Stimulated activated CD8-positive, alpha-beta memory T cell treated with anti-CD3 and anti-CD28 coated beads, Interleukin-7, amount 100 ng/mL, for 1 hour (primary cell): ENCODE measurements at places on chromosomes 16 and 17.

DNA sequence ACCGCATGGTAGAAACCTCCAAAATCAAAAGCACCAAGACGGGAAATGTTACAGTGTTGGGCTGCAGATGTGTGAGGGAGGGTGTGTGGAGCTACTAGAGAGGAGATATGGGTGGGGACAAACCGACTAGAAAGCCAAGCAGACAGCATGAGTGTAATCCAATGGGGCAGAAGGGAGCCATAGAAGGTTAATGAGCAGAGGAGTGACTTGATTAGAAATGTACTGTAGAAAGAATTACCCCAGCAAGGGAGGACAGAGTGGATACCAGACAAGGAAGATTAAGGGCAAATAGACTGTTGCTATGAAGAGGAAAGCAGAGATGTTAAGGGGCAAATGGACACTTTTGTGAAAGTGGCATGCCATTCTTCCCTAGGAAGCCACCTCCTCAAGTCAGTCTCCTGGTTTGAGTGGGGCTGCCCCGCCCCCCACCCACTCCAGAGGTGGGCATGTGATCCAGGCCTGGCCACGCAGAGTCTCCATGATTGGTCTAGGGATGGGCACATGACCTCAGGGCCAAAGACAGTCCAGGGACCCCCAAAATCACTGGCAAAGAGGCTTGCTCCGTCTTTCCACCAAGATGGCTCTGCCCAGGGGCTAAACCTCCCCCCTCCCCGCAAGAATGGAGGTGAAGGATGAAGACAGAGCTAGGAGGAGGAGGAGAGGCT is 4.3 kb downstream of the COTL1 start:
- DNase-seq: no peak

- DNase-seq: no peak
Measured at GRCh38 chr17:58263773-58264172, 17.0 kb downstream of the MPO start.

- no peak for DNase-seq
Measured at GRCh38 chr17:10328971-10329923, 43.6 kb downstream of the MYH13 start.

DNA sequence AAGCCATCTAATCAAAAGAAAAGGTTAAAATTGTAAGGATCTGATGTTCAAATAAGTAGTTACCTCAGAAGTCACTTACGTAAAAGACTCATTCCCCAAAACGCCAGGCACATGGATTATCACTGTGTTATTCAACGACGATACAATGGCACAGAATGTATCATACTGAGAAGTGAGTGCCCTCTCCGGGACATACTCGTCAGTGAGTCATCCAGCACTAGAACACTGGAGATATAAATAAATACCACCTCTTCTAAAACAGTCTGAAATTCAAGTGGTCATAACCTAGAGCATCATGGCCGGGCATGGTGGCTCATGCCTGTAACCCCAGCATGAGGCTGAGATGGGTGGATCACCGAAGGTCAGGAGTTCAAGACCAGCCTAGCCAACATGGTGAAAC is 24.9 kb downstream of the USP31 start:
- DNase-seq: no peak

DNA sequence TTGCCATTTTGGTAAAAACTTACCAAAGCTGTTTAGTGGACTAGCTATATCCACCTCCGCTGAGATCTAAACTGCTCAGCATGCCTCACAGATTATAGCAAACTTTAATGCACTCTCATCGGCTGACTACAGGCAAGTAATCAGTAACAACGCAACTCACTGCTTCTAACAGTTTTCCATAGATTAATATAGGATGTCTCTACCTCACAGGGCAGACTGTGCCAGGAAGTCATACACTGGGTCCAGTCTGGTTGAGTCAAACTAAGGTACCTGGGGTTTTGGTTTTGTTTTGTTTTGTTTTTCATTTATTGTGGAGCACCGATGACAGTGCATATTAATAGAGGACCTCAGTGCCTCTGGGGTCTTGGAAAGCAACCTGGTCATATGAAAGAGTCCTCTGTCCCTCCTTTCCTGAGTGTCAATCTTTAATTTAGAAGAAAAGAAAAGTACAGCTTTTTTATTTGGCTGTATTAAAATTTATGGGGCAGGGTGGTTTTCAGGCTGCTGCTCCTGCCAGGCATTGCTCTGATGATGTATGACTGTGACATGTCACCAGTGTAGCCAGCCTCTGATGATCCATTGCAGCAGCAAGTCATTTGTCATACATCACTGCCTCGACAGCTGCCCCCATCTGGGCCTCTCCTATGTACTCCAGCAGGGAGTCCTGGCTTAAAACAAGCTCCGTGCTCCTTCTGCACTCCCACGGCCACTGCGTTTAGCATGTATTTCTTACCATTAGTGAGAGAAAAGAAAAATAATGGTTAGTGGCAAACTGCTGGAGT is 854.1 kb downstream of the KCNJ2 start:
- no peak for DNase-seq

GRCh38 chr16:23469814-23470213 is 16.8 kb upstream of the COG7 start:
- no peak for DNase-seq

- no peak for DNase-seq
Measured at GRCh38 chr16:22813223-22813947, 577 bp upstream of the HS3ST2 start.

- no peak for DNase-seq
Measured at GRCh38 chr17:77038884-77039555, 101.7 kb upstream of the SEC14L1 start.

- DNase-seq: no peak
Measured at GRCh38 chr16:78955206-78955605, 645.3 kb downstream of the MAF start.

- DNase-seq: no peak
Measured at GRCh38 chr17:27778183-27778582, 22.1 kb downstream of the NOS2 start.

- DNase-seq: no peak
Measured at GRCh38 chr16:14050291-14051027, 20.7 kb upstream of the MRTFB start.

GRCh38 chr16:21584817-21585216 is 14.6 kb upstream of the METTL9 start:
- DNase-seq: no peak

GRCh38 chr16:89244754-89245153 is 27.3 kb downstream of the ZNF778 start:
- no peak for DNase-seq

DNA sequence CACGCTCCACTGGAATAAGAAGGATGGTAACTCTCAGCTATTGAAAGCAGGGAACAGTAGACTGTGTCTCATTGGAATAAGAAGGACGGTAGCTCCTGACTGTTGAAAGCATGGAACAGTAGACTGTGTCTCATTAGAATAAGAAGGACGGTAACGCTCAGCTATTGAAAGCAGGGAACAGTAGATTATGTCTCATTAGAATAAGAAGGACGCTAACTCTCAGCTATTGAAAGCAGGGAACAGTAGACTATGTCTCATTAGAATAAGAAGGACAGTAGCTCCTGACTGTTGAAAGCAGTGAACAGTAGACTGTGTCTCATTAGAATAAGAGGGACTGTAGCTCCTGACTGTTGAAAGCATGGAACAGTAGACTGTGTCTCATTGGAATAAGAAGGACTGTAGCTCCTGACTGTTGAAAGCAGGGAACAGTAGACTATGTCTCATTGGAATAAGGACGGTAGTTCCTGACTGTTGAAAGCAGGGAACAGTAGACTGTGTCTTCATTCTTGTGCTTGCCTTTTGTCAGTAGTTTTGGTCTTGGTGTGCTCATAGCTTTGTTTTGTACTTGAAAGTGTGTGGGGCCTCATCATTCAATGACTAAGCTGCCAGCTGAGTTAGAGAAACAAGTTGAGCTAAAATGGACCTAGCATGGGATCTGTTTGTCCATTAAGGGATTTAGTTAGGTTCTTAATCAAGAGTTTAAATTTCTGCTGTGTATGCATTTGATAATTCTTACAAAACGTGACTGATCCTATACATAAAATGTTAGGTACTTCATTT is 58.5 kb downstream of the BANP start:
- DNase-seq: no peak

DNA sequence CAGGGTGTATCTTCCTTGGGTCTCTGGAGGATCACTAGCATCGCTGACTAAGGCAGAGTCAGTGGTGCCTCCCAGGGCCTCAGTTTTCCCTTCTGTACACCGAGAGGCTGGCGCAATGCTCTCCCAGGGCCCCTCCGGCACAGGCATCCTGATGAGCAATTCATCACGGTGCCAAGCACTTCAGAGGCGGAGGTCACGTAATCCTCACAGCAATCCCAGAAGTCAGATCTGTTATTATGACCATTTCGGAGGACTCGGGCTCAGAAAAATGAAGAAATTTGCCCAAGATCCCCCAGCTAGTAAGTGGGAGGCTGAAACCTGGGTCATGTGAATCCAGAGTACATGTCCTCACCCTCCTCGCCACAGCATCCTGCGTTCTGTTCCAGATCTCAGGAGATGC is 46.5 kb downstream of the AIPL1 start:
- DNase-seq: no peak

GRCh38 chr16:80947708-80948625 is 58.7 kb downstream of the CMC2 start:
- no peak for DNase-seq

GRCh38 chr16:8686031-8686621 is 11.7 kb downstream of the ABAT start:
- DNase-seq: no peak

DNA sequence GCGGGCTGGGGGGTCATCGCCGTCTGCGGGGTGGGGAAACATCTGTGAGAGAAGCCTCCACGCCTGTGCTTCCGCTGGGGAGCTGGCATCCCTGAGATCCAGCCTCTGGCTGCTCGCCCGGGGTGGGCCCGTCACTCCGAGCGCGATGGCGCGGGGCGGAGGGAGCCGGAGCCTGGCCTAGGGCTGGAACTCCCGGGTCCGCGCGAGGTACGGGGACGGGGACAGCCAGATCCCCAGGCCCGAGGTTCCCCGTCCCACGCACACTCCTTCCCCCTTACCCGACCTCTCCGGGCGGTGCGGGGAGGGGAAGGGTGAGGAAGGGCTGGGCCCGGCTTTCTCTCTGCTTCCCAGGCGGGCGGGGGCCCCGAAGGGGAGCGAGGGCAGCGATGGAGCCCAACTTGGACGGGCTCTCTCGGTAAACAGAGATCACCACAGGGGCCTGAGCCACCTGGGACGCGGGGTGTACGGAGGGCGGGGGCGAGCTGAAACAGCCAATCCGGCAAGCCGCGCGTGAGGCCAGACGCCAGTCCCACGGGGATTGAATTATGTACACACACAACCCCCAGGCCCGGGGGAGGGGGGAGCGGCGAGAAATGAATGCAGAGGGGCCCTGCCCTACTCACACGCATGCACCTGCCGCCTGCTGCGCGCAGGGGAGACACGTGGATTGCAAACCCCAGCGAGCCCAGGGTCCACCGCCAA is at the start of gene SLC16A11:
SLC16A11 (minus strand) TSS at position 596 of the 702 bp plus-strand sequence; CDS start at position 17, 579 bp downstream.
- no peak for DNase-seq

- no peak for DNase-seq
Measured at GRCh38 chr16:6751191-6751590, 581.5 kb upstream of the RBFOX1 start.
